ENCODE measurements at places on chromosomes 1 and 21.
A peak's percentile ranks its signal among the peaks of the same experiment; 100 is the strongest.

DNA sequence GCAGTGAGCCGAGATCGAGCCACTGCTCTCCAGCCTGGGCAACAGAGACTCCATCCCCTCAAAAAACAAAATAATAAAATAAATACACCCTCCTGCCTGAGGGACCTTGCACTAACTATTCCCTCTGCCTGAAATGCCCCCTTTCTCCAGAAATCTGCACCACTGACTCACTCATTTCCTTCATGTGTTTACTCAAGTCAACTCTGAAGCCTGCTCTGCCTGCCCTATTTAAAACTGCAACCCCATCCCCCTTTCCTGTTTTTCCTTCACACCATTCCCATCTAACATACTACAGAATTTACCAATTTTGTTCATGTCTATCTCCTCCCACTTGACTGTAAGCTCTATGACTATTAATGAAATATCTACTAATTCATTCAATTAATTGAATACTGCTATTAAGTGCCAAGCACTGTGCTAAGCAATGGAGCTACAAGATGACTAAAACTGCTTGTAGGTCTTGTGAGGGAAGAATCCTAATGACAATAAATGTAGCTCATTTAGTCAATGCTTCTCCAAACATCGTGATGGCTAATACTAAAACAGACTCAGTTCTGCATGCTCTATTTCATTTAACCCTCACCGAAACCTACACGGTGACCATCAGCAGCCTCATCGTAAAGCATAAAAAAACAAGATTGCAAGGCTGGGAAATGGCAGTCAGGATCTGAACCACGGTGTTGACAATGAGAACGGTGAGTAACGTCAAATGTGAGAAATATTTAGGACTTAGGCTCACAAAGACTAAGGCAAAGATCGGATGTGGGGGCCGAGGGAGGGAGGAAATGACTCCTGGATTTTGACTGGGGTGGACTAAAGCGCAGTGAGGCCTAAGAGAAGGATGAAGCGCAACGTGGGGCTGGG, 749 bp upstream of the TMEM39B start:
- DNase-seq = no peak

GRCh38 chr1:236869911-236870310, 74.8 kb downstream of the MTR start:
- no peak for DNase-seq

- DNase-seq = no peak
Measured at GRCh38 chr1:223175032-223175431, 32.0 kb upstream of the TLR5 start.

- no peak for DNase-seq
Measured at GRCh38 chr1:156146020-156146768, 7.2 kb upstream of the SEMA4A start.

- no peak for DNase-seq
Measured at GRCh38 chr1:109161858-109162606, 48.1 kb downstream of the ELAPOR1 start.

DNA sequence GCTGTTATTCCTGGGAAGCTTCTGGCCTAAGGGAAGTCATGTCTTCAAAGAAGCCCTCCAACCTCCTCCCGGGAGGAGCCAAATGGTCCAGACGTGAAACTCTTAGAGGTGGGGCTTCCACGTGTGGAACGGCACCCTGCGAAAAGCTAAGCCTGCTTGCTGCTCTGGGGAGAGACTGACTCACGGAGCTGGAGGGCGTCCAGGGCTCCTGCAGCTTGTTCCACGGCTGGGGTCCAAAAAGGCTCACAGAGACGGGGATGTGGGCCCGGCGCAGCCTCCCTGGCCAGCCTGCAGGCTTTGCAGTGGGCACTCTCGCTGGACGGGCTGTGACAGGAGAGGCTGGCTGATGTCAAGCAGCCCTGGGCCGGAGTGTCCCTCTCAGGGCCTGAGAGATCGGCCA, 105.1 kb downstream of the COLGALT2 start:
- peak; percentile 51 for DNase-seq

- DNase-seq = no peak
Measured at GRCh38 chr21:35335951-35336446, 286.9 kb upstream of the RUNX1 start.

DNA sequence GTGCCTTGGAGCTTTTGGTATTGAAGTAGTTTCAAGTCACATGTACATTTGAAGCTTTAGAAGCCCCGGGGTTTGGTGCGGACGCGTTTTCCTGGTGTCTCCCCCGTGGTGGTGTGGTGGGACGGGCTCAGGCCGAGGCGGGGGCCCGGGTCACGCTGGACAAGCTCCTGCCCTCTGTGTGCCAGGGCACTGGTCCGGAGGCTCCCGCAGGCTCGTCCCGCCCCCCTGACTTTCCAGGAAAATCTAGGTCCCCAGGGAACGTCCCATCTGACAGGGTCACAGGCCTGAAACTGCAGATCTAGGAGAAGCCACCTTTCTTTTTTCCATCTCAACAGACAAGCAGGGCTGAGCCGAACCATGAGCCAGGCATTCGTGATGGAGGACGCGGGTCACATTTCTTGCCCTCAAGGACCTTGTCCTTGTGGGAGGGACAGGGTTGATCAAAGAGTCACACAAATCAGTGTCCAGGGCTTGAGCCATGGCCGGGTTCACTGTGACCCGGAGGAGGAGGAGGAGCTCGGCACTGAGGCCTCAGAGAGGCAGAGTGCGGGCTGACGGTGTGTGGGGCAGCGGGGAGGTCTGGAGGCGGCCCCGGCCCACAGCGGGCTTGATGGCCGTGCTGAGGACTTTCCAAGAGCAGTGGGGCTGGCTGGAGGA, 1.6 kb downstream of the DMRTB1 start:
- DNase-seq = no peak

- DNase-seq = no peak
Measured at GRCh38 chr1:196027127-196027526, 581.1 kb downstream of the KCNT2 start.

- no peak for DNase-seq
Measured at GRCh38 chr21:44894687-44895302, 21.3 kb upstream of the PTTG1IP start.

DNA sequence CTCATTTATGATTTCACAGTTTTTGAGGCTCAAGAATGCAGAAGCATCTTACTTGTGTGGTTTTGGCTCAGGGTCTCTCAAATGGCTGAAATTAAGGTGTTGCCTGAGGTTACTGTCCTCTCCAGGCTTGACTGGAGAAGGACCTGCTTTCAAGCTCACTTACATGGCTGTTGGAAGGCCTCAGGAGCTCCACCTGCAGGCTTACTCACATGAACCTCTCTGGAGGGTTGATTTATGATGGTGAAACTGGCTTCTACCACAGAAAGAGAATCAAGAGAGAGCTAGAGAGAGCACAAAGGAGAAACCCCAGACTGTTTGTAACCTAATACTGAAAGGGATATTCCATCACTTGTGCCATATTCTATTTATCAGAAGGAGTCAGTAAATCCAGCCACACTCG, 6.2 kb upstream of the KCNK2 start:
- no peak for DNase-seq

- DNase-seq = no peak
Measured at GRCh38 chr1:151924691-151925587, 15.6 kb upstream of the THEM4 start.

DNA sequence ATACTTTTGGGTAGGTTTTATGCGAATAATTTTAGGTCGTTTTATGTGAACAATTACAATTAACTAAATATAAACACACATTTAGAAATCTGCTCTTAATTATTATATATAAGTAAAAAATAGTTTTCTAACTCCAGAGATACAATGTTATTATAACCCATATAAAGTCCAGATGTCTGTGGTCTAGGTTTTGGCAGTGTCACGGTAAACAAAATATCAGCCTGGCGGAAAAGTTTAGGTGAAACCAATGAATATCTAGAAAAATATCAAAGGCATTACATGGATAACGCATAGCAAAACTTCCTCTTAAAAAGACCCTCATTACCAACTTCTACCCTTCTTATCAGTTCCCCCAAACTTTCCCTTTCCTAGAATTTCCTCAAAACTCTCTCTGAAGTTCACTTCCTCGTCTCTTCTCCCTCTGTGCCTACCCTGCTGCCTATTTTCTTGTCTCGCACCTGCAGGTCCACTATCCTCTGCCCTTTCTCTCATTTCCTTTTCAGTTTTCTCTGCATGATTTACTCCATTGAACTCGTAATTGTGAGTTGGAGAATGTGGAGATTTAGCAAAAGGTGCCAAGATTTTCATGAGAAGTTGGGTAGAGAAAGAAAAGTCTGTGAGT, 21.8 kb downstream of the VTCN1 start:
- no peak for DNase-seq

DNA sequence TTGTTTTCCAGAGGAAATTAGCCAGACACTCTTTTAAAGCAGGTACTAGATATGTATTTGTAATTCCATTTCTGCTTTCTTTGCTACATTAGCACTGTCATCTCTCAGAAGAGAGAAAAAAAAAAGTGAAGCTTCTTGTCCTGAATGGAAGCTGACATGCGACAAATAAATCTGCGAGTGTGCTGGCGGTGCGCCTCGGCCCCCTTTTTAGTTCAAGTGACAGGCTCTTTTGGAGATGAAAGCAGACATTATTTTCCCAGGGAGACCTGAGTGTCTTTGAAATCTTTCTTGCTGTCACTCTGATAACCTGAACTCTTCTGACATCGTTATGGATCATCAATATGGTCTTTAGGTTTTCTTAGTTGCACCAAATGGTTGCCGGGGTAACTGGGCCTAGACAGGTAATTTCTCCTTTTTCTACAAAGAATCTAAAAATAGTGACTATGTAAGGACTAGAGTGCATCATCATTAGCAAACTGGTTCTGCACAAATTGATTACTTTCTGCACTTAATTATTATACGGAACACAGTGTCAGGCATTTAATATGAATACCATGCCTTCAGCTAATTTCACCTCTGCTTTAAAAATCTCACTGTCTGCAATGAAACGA, 478.6 kb downstream of the PCP4 start:
- no peak for DNase-seq

DNA sequence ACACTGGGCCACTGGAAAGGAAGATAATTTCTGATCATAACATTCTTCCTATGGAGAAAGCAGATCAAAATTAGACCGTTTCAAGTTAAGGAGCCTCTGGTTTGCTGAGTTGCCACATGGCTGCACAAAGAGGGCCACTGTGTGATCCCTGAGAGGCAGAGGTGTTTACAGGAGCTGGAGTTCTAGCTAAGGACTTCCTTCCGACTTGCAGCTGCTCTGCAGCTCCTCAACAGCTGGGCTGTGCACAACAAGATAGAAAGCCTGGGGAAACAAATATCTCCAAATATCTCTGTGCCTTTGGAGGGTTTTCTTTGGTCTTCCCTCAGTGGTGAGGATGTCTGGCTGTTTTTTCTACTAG, 26.8 kb downstream of the GADD45A start:
- no peak for DNase-seq

- DNase-seq = no peak
Measured at GRCh38 chr1:89037186-89037585, 14.5 kb upstream of the GBP3 start.

GRCh38 chr1:116826818-116827606, 72.8 kb downstream of the CD2 start:
- DNase-seq = no peak

- no peak for DNase-seq
Measured at GRCh38 chr1:182135946-182136345, 74.4 kb upstream of the ZNF648 start.

- DNase-seq = no peak
Measured at GRCh38 chr21:41444703-41445464, 18.8 kb downstream of the MX1 start.

DNA sequence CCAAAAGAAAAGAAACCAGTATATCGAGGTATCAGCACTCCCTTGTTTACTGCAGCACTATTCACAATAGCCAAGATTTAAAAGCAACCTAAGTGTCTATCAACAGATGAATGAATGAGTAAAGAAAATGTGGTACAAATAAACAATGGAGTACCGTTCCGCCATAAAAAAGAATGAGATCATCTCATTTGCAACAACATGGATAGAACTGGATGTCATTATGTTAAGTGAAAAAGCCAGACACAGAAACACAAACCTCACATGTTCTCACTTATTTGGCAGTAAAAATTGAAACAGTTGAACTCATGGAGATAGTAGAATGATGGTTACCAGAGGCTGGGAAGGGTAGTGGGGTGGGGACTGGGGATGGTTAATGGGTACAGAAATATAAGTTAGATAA, 4.3 kb upstream of the GNG5 start:
- DNase-seq = no peak

DNA sequence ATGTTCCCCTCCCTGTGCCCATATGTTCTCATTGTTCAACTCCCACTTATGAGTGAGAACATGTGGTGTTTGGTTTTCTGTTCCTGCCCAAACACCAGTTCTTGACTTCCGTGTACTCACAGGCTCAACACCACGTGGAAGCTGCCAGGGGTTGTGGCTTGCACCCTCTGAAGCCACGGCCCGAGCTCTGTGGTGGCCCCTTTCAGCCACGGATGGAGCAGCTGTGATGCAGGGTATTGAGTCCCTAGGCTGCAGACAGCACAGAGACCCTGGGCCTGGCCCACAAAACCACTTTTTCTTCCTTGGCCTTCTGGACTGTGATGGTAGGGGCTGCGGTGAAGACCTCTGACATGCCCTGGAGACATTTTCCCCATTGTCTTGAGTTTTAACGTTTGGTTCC, 111.6 kb downstream of the SYT14 start:
- no peak for DNase-seq

DNA sequence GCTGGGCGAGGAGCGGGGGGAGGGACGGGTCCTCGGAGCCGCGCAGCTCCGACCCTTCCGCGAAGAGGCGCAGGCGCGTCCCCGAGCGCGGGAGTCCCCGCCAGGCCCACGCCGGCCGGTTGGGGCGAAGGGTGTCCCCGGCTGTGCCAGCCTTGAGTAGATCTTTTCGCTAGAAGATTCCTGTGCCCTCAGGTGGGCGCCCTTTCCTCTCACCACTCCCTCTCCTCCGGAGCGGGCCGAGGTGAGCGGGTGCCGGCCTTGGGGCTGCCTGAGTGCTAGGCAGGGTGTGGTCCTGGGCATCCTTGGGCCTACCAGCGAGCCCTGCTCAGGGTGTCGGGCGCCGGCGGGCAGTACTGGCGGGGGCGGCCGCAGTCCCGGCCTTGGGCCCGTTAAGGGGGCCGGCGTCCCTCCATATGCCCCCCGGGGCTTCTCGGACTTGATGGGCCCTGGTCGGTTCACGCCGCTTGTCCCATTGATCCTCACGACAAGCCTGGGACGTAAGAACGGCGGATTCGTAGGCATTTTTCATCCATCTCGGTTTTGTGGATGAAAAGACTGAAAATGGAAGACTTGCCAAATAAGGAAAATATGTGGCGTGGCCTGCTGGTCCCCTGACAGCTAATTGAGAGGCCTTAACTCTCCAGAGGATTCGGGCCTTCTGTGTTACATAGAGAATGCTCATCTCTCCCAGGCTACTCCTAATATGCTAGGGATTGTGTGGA, 712 bp downstream of the DEGS1 start:
- no peak for DNase-seq

DNA sequence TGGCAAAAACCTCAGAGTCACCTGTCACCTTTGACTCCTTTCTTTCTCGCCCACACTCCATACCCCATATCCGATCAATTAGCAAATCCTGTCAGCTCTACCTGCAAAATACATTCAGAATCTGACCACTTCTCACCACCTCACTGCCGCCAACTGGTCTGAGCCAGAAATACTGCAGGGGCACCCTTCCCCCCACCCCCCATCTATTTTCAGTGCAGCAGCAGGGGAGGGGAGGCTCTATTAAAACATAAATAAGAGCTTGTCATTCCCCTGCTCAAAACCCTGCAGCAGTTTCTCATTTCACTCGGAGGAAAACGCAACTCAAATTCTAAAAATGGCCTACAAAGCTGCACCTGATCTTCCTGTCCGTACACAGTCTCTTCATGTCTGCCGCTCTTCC, 3.9 kb downstream of the PKLR start:
- no peak for DNase-seq

GRCh38 chr1:207828046-207828445, 76.2 kb downstream of the CD46 start:
- DNase-seq = no peak

Data from omental fat pad (tissue), 4 donors.